ENCODE measurements at places on chromosomes 2 and 18.
A peak's percentile ranks its signal among the peaks of the same experiment; 100 is the strongest.

GRCh38 chr2:165957030-165957675 lies 3.6 kb upstream of the TTC21B start:
- no peak for DNase-seq

DNA sequence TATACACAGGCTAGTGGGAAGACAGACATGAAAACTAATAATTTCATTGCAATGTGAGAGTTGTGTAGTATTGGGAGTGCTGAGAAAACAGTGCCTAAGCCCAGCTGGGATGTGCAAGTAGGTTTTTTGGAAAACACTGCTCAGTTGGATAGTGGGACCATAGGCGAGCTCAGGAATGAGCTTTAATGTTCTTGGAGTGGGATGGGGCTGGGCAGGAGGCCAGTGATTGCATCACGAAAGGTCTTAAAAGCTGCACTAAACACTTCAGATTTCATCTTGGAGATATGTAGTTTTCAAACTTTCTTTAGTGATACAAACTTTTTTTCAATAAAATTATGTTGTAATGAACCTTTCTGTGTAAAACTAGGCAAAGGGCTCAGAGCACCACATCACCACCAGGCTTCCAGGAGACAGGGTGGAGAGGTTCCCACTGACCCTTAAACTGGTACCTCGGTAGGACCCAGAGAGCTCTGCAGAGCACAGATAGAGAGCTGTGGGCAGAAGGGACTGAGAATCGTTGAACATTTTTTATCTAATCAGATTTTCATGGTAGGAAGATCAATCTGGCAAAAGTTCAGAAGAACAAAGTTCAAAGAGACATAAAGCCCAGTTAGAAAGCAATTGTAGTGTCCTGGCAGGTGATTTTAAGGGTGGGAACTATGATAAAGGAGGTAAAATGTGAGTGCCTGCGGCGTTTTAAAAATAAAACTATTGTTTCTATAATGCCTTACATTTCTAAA lies 176.2 kb downstream of the TRABD2A start:
- DNase-seq: no peak

GRCh38 chr2:33395655-33396249 lies 80.7 kb upstream of the RASGRP3 start:
- DNase-seq: peak; percentile 28

- no peak for DNase-seq
Measured at GRCh38 chr2:120243211-120243610, 9.4 kb upstream of the RALB start.

GRCh38 chr2:162629085-162629484 lies 209.5 kb downstream of the KCNH7 start:
- no peak for DNase-seq

GRCh38 chr2:184154438-184154837 lies 443.9 kb upstream of the ZNF804A start:
- no peak for DNase-seq

DNA sequence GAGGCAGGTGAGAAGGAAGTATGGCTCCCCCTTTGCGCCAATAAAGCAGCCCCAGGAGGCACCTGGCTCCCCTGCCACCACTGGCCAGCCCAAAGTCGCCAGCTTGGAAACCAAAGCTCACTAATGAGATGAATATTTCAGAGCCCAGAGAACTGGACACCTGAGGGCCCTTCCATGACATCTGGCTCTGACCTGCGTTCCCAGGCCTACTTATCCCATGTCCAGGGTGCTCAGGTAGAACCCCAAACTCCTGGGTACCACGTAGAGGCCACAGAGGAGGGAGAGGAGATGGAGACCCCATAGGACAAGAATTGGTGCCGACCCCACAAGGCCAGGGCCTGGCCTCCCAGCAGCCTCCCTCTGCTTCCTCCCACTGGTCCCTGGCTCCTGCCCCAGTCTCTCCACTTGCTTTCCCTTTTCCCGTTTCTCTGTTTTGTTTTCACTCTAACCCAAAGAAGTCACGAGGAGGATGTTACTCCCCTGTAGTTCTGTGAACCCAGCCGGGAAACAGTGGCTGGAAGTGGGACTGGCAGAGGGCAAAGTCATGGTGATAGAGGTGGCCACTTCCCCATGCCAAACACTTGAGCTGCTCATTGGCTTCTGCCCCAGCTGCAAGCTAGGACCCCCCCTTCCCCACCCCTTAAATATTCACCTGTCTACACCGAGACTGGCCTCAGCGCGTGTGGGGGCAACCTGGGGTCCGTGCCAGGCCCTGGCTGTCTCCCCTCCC lies 820 bp downstream of the TMBIM1 start:
- DNase-seq: no peak

DNA sequence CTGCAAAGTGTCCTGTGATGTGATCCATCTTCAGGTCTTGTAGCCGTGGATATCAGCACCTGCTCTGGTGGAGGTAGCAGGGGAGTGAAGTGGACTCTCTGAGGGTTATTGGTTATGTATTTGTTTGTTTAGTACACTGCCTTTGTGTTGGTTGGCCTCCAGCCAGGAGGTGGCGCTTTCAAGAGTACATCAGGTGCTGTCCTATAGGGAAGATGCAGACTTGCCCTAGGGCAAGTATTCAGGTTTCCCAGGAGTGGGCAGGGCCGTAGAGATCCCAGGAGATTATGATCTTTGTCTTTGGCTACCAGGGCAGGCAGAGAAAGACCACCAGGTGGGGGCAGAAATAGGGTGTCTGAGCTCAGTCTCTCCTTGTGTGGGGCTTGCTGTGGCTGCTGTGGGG lies 411.8 kb downstream of the SOX11 start:
- DNase-seq: no peak

DNA sequence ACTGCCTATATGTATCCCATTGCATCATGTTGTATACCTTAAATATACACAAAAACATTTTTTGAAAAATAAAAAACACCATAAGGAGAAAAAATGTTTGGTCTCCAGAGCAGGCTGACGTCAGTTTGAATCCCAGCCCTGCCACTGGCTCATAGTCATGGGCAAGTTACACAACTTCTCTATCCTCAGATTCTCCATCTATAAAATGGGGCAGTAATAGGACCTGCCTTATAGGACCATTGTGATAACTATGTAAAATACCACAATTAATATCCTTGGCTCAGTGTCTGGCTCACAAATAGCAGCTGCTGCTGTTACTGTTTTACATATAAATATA lies 135.6 kb downstream of the SMAD7 start:
- no peak for DNase-seq

DNA sequence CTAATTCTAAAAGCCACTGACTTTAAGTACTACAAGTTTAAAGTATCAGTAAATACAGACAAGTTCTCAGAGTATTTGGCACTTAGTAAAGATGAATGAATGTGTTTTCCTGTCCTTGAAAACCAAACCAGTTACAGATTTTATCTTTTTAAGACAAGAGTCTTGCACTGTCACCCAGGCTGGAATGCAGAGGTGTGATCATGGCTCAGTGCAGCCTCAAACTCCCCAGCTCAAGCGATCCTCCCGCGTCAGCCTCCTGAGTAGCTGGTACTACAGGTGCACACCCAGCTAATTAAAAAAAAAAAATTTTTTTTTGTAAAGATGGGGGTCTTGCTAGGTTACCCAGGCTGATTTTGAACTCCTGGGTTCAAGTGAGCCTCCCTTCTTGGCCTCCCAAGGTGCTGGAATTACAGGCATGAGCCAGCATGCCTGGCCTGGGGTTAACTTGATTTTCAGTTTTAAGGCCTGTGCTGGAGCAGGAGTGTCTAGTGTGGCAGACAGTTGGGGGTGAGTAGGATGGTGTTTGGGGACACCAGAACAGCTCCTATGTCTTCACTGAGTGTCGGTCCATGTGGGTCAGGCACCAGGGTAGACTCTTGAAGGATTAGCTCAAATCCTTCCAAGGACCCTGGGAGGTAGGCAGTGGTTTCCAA lies 9.7 kb downstream of the RPS7 start:
- DNase-seq: no peak

GRCh38 chr2:238869-239268 lies 25.0 kb downstream of the SH3YL1 start:
- DNase-seq: no peak

DNA sequence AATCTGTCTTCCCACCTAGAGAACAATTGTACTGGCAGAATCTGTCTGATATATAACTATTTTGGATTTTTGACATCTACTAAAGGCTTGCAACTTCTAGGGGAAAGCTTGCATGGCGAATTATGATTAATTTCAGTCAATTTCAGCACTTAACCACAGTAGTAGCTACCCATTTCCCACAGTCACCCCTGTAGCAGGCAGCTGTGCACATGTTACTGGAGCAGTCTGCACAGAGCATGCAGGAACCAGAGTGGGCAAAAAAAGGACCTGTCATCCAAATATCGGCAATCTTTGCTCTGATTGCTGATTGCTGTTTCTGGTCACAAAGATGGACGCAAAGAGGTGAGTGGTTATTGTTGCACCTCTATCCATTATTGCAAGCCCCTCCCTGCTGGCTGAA lies 473.3 kb downstream of the SPAG16 start:
- no peak for DNase-seq

- no peak for DNase-seq
Measured at GRCh38 chr18:47247416-47248114, 3.9 kb downstream of the SKOR2 start.

- no peak for DNase-seq
Measured at GRCh38 chr18:10995550-10995949, 153.8 kb downstream of the PIEZO2 start.

GRCh38 chr2:165505514-165505913 lies 36.0 kb downstream of the CSRNP3 start:
- DNase-seq: no peak

DNA sequence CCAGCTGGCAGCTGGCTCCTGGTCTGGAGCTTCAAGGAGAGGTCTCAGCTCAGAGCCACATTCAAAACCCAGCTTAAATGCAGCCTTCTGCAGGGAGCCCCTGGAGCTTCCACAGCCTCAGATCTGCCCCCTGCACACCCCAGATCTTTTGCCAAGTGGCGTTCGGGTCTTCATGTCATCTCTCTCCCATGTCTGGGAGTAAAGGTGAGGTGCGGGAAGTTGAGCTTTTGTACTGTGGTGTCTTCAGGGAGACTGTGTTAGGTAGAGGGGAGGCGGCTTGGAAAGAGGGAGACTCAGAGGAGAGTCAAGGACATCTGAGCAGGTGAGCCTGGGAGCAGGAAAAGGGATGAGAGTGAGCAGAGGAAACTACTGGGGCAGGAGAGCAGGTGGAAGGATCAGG lies 25.4 kb downstream of the MPHOSPH10 start:
- no peak for DNase-seq

DNA sequence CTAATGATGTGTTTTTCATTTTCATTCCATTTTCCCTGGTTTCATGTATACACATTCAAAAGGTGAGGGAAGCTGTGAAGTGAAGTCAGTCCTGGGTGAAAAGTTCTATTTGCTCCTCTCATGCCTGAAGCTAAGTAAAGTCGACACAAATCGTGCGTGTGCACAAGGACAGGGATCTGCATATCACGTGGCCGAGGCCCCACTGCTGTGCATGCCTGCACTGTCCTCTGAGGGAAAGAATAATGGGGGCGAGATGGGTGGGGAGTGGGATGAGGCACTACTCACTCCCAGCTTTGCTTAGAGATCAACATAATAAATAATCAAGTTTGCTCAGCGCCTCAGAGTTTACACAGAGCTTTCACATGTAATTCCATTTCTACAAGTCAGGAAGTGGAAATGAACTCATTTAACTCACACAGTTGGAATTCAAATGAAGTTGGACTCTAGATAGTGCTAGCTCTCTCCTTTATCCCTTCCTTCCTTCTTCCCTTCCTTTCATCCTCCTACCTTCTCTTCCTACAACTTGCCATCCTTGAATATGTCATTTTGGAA lies 5.1 kb upstream of the PTPRM start:
- DNase-seq: no peak

DNA sequence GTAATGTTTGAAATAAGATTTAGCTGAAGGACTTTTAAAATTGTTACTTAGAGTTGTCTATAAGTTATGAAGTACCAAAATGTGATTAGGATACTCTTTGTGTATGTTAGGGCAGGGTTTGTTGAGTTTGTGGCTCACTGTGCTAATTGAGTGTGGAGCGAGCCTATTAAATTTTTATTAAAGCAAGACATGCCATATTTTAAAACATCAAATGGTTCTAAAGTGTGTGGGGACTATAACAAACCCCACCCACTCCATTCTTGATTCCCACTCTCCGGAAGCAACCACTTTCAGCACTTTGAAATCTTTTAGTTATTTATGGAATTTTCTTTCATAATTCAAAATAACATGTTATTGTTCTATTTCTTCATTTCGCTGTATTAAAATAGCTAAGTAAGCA lies 1.8 kb downstream of the HNMT start:
- no peak for DNase-seq

DNA sequence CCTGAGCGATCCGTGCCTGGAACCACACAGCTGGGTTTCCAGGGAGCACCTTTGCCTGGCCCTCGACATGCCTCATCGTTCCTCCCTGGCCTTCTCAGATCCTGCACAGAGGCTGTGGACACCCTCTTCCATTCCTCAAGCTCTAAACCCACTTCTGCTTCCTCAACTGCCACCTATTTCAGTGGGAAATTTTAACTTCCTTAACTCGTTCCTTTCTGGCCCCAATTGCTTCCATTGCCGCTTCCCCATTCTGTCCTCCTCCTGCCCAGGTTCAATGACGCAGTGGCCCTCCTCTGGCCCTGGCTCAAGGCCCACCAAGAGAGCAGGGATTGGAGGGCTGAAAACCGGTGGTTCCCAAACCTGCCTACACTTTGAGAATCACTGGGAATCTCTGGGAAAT lies 4.8 kb upstream of the B3GNT7 start:
- DNase-seq: no peak

DNA sequence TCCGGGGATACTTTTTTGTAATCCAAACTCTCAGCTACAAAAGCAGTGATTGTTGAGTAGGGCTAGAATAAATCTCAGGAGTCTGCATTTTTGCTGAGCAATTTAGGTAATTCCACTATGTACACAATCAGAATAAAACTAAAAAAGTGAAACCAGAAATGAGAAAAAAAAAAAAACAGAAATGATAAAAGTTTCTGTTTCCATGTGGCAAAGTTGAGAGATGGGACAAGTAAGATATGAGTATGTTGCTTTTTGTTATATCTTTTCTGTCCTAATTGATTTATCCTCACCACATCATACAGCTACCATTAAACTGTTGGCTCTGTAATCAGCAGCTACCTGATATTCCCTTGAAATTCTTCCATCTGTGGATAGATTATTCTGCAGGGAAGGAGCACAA lies 92.7 kb downstream of the VWC2L start:
- no peak for DNase-seq

- DNase-seq: no peak
Measured at GRCh38 chr18:11751341-11752115, 62.5 kb downstream of the GNAL start.

DNA sequence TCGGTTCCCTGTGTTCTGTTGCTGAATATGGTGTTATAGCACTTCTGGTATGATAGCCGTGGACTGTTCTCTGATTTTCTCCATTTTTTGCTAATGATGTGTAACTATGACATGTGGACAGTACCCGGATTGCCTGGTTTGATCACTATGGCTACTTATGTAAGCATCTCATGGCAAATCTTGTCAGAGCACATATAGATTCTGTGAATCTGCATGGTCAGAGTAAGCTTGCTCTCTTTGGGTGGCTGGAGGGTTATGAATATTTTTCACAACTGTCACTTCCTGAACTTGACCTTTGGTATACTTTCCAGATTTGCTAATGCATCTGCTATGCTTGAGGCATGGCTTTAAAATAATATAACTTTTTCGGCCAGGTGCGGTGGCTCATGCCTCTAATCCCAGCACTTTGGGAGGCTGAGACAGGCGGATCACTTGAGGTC lies 36.8 kb upstream of the ATP8B1 start:
- no peak for DNase-seq

GRCh38 chr2:108195133-108195439 lies 44.7 kb upstream of the SULT1C3 start:
- no peak for DNase-seq

- no peak for DNase-seq
Measured at GRCh38 chr2:121248766-121249343, 36.1 kb downstream of the TFCP2L1 start.

- no peak for DNase-seq
Measured at GRCh38 chr2:28707592-28707991, 44.0 kb upstream of the PPP1CB start.

Measured in T-helper 17 cell (primary cell).